ENCODE measurements at places on chromosomes 1 and 21.
A peak's percentile ranks its signal among the peaks of the same experiment; 100 is the strongest.

DNA sequence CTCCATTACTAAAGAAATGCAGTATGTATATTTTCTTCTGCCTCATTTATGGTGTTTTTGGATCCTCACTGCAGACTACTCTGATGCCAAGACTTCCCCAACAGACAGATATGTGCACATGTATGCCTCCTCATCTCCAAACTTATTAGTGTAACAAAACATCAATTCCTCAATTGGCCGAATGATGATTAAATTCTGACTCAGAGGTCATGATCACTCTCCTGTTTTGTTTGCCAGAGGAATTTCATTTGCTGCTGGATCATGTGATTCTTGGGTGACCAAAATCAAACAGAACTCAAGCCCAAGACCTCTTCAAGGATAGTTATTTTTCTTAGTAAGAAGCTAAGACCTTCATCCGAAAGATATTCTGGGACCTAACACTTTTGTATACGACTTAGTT is 227.6 kb downstream of the LMO4 start:
- DNase-seq: no peak

DNA sequence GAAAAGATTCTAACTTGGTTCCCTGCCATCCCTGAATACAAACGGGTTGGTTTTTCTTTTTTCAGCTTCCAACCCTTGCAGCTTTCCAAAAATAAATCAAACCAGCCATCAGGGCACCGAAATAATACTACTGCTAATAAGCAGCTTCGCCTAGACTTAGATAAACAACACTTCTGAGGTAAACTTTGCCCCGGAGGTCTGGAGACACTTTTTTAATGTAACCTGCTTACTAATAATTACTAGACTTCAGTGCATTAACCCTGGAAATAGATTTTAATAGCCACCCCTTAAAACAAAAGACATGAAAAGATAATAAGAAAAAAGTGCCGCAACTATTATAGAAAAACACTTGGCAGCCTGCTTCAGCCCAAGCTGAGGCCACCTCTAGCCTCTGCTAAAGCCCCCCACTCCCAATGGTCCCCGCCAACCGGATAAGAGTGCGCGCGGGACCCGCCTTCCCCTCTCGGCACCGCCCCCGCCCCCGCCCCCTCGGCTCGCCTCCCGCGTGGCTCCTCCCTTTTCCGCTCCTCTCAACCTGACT is 405 bp upstream of the GADD45A start:
- no peak for DNase-seq

- no peak for DNase-seq
Measured at GRCh38 chr1:113786069-113786468, 26.2 kb downstream of the RSBN1 start.

DNA sequence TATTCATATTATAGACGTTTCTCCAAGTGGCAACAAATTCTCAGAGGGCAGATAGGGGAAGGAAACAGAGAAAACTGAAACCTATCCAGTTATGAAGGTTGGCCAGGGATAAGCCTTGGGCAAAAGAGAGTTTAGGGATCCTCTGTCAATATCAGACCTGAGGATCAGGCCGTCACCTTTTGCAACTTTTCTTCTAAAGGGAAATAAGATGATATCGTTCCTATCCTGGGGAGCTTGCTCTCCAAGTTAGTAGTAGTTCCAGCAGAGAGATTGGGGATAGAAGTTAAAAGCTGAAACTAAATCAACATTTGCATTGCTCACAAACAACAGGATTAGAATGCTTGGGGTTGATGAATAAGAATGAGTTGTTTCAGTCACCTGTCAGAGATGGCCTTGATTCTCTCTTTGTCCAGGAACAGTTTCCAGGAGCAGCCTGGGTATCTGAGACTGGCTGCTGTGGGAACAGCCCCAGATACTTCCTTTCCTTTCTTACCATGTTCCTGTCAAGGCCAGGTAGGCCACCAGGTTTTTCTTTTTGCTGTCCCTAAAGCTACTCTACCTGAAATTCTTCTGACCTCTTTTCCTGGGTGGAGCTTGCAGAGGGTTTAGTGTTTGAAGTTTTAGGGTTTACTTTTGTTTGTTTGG is 2.5 kb downstream of the RIIAD1 start:
- DNase-seq: no peak

- DNase-seq: peak; percentile 82
Measured at GRCh38 chr1:59046730-59047157, 250.2 kb upstream of the FGGY start.

DNA sequence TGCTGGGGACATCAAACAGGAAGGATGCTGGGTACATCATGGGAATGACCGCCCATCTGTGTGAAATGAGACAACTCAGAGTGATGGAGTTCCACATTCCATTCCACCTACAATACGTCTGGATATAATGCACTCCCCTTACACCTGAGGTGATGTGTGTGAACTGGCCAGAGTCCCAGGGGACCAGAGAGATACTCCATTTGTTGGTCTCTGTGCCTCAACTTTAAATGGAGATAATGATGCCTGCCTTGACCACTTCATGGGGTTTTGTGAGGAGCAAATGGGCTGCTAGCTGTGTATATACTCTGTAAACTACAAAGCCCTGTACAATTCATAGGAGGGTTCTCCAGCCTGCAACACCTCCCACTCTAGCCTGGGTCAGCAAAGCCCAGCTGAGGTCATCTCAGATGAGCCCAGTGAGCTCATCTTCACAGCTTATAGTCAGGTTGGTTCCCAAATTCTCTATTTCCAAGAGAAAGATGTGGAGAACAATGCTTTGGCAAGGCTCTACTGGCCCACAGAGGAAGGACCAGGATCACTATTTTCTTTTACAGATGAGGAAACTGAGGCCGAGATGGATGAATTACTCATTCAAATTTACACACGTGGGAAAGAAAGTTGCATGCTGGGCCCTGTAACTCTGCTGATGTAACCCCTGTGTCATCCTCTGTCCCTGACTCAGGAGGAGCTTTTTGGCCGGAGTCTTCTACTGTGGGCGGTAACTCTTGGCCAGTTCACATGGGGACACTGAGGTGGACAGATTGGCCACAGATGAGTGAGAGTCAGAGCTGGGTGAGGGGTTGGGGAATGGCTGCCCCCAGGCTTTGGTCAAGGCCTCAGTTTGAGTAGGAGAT is 105.6 kb upstream of the GCLM start:
- no peak for DNase-seq

Data from DND-41 (cell line).